ENCODE measurements at places on chromosomes 7 and 10.

GRCh38 chr10:112706577-112706976 is 243.5 kb upstream of the TCF7L2 start:
- no peak for DNase-seq

DNA sequence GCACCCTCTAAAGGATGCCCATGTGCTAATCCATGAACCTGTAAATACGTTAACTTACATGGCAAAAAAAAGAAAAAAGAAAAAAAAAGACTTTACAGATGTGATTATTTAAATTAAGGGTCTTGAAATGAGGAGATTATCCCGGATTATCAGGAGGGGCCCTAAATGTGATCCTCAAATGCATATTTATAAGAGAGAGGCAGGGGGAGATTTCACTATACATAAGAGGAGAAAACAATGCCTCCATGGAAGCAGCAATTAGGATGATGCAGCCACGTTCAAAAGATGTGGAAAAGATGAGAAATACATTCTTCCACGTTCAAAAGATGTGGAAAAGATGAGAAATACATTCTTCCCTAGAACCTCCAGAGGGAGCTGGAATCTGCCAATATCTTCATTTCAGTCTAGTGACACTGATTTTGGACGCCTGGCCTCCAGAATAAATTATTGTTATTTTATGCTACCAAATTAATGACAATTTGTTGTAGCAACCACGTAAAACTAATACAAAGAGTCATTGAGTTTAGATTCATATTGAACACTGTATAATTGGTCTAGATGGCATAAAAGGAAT is 328.4 kb upstream of the GNAI1 start:
- no peak for DNase-seq

DNA sequence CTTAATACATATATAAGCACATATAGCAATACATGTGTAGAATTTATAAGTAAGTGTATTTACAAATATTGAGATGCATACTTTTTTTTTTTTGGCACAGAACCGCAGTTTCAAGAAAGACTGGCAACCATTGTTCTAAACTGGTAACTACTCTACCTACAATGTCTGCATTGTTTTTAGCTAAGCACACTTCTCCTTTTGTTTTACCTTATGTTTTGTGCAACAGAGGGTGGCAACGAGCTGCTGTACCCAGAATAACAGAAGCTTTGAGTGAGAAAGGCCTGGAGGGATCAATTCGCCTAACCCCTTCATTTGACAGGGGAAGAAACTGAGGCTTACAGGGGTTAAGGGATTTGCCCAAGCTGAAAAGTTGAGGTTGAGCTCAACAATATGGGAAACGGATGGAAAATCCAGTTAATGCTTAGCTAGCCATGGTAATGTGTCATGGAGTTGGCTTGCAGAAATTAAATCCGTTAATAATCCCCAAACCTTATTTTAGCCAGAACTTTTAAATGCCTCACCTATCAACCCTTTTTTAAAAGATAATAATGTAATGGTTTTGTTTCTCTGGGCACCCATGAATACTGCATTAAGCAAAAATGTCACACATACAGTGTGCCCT is 25.5 kb downstream of the FZD1 start:
- peak; percentile 27 for DNase-seq

DNA sequence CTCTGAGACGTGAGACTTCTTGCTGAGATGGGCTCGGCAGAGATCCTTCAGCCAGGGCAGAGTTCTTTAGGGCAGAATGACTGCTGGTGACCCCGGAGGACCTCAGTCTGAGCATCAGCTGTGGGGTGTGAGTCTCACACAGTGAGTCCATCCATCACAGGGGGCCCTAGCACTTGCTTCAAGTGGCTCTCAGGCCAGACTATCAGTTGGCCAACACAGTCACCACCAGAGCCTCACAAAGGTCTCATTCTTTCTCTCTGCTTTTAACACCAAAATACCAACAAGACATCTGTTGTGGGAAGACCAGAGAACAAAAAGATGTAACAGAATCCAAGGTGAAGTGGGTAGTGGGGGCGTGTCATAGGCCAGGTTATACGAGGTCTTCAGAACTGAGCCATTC is 345.6 kb upstream of the NRP1 start:
- DNase-seq = no peak

DNA sequence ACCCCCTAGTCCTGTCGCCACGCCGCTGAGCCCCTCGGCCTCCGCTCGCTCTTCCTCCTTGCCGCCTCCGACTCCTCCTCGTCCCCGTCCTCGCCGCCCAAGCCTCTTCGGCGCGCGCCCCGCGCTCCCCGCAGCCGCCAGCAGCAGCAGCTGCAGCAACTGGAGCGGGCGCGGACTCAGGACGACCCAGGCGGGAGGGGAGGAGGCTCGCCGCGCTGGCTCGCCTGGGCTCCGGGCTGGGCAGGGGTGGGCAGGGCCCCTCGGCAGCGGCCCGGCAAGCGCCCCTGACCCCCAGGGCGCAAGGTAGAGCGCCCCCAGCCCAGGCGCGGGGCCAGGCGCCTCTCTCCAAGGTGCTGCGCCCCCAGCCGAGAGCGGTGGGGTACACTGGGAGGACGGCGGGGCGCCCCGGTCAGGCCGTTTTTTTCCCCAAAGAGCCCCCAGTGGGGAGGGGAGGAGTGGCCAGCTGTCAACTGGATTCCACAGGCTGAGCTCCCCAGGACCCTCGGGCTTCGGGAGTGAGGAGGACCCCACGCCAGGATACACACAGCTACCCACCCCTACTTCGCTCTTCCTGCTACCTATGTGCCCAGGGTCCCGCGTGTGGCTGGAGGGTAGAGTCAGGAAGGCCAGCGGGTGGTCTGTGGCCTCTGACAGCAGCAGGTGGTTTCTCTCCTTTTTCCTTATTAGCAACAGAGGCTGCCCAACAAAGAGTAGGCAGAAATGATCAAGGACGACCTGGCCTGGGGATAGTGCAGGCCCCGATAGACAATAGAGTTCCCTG is 903 bp upstream of the KCNMA1 start:
- no peak for DNase-seq

DNA sequence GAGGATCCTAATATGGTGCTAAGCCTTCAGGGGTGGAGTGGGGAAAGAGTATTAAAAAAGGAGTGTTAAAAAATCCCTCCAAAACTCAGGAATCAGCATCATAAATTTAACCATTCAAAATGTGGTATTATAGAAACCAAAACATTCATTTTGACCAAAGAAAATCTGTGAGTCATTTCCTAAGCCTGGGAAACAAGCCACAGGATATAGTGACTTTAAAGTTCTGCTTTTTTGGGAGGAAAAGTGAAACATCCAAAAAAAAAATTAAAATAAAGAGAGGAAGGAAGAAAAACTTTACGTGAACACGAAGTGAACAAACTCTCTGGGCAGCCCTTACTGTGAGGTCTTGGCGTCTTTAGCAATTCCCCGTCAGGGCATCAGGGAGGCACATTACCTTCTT is 74.0 kb upstream of the GSDME start:
- no peak for DNase-seq

DNA sequence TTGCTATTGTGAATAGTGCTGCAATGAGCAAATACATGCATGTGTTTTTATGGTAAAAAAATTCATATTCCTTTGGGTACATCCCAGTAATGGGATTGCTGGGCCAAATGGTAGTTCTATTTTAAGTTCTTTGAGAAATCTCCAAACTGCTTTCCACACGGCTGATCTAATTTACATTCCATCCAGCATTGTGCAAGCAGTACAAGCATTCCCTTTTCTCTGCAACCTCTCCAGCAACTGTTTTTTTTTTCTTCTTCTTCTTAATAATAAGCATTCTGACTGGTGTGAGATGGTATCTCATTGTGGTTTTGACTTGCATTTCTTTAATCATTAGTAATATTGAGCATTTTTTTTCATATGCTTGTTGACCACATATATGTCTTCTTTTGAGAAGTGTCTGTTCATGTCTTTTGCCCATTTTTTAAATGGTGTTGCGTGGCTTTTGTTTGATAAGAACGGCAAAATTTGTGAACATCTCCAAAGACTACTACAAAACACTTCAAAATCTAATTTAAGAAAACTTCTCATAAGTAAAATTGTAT is 136.1 kb upstream of the MYO3A start:
- no peak for DNase-seq

- no peak for DNase-seq
These were observed 99.0 kb upstream of the FZD1 start for GRCh38 chr7:91165006-91165845.

- DNase-seq = no peak
These were observed 470.0 kb downstream of the CALN1 start for GRCh38 chr7:71942115-71942514.

GRCh38 chr10:91635401-91636400 is 2.8 kb upstream of the PPP1R3C start:
- DNase-seq = peak; percentile 43

DNA sequence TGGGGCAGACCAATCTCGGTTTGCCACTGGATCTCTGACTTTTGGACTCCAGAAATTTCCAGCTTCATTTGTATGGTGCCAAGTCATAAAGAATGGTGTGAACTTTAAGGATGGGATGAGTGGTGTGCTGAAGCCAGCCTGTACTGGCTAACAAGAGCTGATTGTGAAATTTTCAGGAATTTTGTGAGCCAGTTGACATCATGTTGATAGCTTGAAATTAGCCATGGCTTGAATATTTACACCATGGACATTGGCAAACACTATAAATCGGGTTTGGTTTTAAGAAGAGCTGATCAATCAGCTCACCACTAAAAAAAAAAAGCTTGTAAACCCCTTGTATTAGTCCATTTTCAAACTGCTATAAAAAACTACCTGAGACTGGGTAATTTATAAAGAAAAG is 14.1 kb upstream of the MYH16 start:
- no peak for DNase-seq

DNA sequence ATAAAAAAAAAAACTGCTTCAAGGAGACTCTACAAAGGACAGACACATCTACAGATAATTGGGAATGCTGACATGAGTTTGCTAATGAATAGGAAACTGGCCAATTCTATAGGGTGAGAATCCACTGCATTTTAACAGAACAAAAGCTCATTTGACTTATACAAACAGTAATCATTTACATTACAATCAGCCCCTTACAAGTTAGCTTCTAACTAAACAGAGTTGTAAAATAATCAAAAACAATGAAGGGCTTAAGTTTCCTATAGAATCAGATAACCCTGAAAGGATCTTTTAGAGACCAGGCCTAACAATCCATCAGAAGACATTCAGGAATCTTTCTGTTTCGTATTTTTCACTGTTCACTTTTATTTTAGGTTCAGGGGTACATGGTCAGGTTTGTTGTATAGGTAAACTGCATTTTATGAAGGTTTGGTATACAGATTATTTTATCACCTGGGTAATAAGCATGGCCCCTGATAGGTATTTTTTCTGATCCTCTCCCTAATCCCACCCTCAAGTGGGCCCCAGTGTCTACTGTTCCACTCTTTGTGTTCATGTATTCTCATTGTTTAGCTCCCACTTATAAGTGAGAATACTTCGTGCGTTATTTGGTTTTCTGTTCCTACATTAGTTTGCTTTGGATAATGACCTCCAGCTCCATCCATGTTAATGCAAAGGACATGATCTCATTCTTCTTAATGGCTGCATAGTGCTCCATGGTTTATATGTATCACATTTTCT is 131.3 kb upstream of the NOBOX start:
- no peak for DNase-seq

- no peak for DNase-seq
These were observed 2.4 kb downstream of the PWWP2B start for GRCh38 chr10:132399117-132400035.

- DNase-seq = no peak
These were observed 60.3 kb downstream of the COBL start for GRCh38 chr7:51256209-51256781.

DNA sequence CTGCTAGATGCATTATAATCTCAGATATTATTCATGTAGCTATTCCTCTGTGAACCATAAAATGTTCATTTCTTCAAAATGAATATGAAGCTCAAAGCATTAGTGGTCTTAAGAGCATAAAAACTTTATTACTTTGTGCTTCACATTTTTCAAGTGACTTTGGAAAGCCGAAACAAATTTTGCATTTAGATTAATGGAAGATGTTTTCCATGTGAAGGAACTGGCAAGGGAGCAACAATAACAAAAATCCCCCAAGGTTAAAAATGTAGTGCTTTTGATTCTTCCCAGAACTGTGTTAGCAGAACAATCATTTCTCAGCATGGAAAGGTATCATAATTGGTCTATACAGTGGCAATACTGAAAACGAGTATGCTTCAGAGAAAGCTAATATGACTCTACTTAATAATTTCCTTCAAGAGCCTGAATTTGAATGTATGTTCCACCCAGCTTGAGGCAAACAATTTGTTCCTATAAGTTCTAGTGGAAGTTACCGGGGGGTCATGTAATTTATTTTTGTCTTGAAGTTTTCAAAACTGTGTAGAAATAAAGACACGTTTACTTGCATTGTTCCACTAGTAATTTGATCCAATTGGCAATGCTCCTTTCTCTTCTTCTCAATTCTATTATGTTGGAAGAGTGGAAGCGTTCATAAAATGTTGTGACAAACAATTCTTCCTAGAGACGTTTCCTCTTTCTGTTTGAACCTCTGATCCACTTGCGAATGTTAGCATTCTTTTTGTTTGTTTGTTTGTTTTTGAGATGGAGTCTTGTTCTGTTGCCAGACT is 665.4 kb downstream of the AUTS2 start:
- DNase-seq = no peak

DNA sequence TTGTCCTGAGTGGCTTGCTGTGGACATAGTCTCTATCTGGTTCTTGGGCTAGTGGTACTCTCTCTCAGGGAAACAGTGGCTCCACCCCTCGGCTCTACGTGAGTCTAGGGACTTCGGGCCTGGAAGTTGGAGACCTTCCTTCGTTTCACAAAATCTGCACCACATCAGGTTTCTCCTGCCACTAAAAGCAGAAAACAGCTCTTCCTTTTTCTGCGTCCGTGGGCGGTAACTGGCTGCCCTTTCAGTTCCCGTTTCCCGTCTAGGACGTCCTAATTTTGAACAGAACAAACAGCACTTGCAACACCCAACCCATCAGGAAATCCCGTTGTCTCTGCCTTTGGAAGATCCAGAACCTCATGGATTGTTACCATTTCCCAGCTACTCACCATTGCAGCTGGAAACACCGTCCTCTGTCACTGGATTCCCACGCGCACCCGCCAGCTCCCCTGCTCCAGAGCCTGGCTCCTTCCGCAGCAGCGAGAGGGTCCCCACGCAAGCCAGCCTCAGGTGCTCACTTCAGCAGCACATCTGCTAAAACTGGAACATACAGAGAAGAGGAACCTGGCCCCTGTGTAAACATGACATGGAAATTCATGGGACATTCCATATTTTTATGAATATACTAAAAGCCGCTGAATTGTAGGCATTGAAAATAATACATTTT is 311.4 kb upstream of the AKR1E2 start:
- DNase-seq = no peak

DNA sequence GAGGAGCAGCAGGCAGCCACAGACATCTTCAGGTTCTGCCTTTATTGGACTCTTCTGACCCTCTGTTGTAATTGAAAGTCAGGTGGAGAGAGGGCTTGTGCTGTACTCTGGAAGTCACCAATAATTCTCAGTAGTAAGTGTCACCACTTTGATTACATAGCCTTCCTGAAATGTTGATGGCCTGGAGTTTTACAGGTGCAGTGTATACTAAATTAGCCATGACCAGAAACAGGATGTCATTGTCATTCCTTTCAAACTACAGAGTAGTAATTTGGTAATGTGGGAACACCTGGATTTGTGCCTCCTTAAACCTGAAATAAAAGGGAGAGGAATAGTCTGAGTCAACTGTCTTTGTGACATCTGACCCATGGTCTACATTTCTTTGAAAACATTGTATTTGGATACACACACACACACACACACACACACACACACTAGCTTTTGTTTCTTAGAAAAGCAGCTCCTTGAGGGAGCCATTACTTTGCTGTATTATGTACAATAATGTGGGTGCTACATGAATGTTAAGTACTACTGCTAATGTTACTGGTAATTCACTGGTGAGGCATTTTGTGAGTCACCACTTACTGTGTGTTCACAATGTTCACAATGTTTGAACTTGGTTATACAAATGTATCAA is 19.6 kb downstream of the ARL4A start:
- DNase-seq = no peak

GRCh38 chr10:34139559-34139958 is 675.5 kb downstream of the PARD3 start:
- no peak for DNase-seq
